Endothelial cell (in vitro differentiated cells): ENCODE measurements at places on chromosomes 16 and 17. TPM values are rescaled to one million over a fixed set of nuclear protein-coding genes. Genes with fewer than 3 reads are reported as not detected.

Gene CCL8
- total RNA-seq = not detected

Gene NPIPB9
- 1.2 TPM for total RNA-seq

Gene KRT15
- not detected for total RNA-seq

Gene HID1
- 157 TPM for total RNA-seq

DNA sequence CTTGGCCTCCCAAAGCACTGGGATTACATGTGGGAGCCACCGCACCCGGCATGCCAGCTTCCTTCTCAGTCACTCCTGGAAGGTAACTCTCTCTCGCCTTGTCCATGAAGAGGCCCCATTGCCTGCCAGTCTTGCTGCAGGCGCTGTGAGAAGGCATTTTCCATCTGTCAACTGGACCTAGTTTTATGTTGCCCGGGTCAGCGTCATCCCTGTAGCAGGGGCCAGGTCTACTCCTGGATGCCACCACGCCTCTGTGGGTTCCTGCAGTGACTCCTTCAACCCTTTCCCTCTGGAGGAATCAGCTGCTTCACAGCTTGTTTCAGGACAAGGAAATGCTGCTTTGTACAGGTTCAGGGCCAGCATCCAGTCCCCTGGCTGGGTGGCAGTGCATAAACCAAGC is 2.6 kb upstream of the NLRC3 start:
- H3K27ac ChIP-seq = no peak overlapping the region
- peaks cover 7% of the 10 kb centered on the region for H3K27me3 ChIP-seq
- H3K36me3 ChIP-seq = peaks cover 5% of the 10 kb centered on the region

DNA sequence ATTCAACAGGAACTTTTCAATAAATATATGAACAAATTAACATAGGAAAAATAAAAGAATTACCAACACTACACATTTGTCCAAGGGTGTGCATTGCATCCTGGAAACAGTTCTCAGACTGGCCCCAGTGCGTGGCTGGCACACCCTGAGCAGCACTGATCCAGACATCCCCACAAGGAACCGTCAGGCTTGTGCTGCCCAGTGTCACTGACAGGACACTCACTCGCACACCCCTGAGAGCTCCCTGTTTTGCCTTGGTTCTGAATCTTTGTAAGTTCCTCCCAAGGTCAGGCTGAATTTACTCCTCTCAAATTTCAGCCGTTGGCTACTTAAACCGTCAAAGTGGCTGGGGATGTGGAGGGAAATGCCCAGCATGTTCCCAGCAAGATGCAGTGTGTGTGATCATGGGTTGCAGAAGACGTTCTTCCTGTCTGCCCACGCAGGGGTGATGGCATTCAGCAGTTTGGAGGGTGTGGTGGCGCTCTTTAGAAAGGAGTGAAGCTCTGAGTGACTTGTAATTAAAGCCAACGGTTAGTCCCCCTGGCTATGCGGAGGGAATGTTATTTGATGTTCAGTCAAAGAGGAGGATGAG is 1.7 kb downstream of the MT2A start:
- H3K36me3 ChIP-seq = no peaks in the 10 kb centered on the region
- no peak for DNase-seq
- no peak overlapping the region for H3K4me3 ChIP-seq
- H3K27me3 ChIP-seq = peaks cover 13% of the 10 kb centered on the region
- no peak overlapping the region for H3K27ac ChIP-seq

DNA sequence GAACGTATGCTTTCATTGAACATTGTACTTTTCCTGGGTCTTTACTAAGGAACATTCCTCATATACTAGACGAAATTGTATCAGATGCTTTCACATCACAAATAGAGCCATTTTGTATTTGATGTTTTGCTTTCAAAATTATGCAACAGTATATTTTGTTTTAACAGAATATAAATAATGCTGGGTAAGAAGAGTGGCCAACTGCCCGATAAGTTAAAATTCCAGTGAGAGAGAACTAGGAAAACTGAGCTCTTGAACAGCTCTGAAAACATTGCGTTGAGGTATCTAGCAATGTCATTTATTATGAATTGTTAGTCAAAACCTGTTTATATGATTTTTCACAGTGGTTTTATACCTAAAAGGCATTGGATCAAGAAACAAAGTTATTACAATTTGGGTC is 50.8 kb downstream of the USP10 start:
- DNase-seq = no peak
- no peak overlapping the region for H3K27ac ChIP-seq
- no peaks in the 10 kb centered on the region for H3K27me3 ChIP-seq
- H3K36me3 ChIP-seq = peaks cover under 1% of the 10 kb centered on the region
- peaks cover 26% of the 10 kb centered on the region for H3K4me1 ChIP-seq
- no peak overlapping the region for H3K4me3 ChIP-seq

DNA sequence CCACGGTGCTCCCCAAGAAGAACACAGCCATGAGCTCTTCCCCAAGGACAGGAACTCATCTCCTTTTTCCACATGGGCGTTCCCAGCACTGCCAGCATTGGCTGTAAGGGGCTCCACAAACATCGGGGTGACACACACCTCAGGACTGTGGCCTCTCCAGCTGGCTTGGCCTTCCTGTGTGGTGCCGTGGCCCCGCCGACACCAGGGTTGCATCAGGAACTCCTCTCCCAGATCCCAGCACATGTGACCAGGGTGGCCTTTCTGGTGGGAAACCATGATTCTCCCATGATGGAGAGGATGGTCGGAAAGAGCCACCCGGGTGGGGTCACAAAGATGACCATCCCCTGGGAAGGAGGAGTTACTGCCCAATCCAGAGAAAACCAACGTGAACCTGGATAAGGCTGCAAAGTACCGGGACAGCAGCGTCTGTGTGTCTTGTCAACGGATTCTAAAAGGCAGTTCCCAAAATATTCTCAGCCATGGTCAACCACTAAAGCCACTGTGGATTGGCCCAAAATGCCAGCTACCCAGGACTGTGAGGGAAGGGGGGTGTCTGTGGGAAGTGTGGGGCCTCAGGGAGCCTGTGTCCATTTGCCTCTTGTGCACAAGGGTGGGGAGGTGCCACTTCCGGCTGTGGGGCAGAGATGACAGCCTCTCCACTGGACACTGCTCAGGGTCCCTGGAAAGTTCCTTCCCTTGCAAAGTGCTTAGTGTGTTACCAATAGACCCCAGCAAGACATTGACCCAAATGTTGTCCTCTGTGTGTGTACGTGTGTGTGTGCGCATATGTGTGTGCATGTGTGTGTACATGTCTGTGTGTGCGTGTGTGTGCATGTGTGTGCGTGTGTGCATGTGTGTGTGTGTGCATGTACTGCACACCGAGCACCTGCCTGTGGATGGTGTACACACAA is 78.0 kb upstream of the CBX4 start:
- no peaks in the 10 kb centered on the region for H3K36me3 ChIP-seq
- no peaks in the 10 kb centered on the region for H3K4me1 ChIP-seq
- H3K27ac ChIP-seq = no peak overlapping the region
- H3K27me3 ChIP-seq = peaks cover 12% of the 10 kb centered on the region
- DNase-seq = no peak

GRCh38 chr16:11283820-11284248 is 2.7 kb upstream of the PRM1 start:
- DNase-seq = no peak
- no peak overlapping the region for H3K4me3 ChIP-seq
- H3K4me1 ChIP-seq = no peaks in the 10 kb centered on the region
- H3K27me3 ChIP-seq = no peaks in the 10 kb centered on the region
- H3K36me3 ChIP-seq = no peaks in the 10 kb centered on the region

- peaks cover 9% of the 10 kb centered on the region for H3K27me3 ChIP-seq
- peaks cover 51% of the 10 kb centered on the region for H3K4me1 ChIP-seq
- H3K4me3 ChIP-seq = peak overlapping the region; percentile 99
- peak overlapping the region; percentile 99 for H3K27ac ChIP-seq
Measured at GRCh38 chr17:18315562-18315922, 449 bp downstream of the SMCR8 start.

GRCh38 chr17:71472809-71473789 is 647.7 kb upstream of the SOX9 start:
- H3K27ac ChIP-seq = no peak overlapping the region
- DNase-seq = peak; percentile 31
- H3K4me1 ChIP-seq = no peaks in the 10 kb centered on the region
- no peaks in the 10 kb centered on the region for H3K36me3 ChIP-seq

- peaks cover 8% of the 10 kb centered on the region for H3K27me3 ChIP-seq
- peaks cover 3% of the 10 kb centered on the region for H3K4me1 ChIP-seq
- no peak for DNase-seq
- no peak overlapping the region for H3K4me3 ChIP-seq
Measured at GRCh38 chr17:77886387-77886728, 72.1 kb upstream of the TNRC6C start.

DNA sequence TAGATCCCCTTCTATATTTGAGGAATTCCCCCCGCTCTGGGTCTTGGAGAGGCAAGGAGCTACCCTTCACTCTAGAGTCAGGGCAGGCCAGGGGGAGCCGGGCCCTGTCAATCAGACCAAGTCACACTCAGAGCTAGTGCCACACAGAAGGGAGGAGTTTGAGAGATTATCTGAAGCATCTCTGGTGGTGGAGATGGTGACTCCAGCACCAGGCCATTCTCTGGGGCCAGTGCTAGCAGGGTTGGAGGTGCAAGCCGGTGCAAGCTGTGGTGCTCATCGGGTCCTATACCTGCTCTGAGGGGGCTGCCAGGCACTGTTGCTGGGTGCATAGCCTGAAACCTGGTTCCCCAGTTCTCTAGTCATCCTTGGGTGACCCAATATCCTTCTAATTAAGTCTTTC is 201.2 kb downstream of the COPRS start:
- DNase-seq = no peak
- H3K27me3 ChIP-seq = peaks cover 4% of the 10 kb centered on the region
- H3K27ac ChIP-seq = no peak overlapping the region

GRCh38 chr17:3613124-3613523 is 3.9 kb upstream of the TRPV1 start:
- no peak overlapping the region for H3K27ac ChIP-seq
- H3K36me3 ChIP-seq = peaks cover 40% of the 10 kb centered on the region
- H3K4me3 ChIP-seq = no peak overlapping the region
- H3K27me3 ChIP-seq = no peaks in the 10 kb centered on the region

DNA sequence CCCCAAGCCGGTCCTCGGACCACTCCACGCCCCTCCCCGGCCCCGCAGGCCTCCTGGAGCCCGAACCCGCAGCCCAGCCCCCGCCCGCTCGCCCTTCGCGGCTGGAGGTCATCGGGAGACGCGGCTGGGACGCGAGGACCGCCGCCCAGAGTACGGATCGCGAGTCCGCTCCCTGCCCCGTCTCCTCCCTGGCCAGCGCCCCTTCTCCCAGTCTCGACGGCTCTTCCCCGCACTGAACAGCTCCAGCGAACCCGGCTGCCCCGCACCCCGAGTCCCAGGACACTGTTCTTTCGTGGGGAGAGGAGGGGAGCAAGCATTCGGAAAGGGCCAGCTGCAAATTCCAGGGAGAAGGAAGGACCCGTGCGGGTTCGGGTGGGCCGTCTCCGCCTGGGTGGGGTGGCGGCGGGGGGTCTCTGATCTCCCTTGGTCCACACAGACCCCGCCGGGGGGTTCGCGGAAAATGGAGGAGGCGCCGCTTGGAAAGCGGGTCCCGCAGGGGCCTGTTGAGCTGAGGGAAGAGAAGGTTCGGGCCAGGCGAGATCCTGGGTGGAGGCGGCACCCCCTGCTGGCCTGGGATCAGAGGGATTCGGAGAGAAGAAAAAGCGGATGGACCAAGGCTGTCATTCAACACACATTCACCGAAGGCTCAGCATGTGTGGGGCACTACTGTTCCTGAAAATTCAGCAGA is 632 bp upstream of the RTN4RL1 start:
- H3K27ac ChIP-seq = peak overlapping the region; percentile 72
- peaks cover 13% of the 10 kb centered on the region for H3K4me1 ChIP-seq
- H3K36me3 ChIP-seq = peaks cover 4% of the 10 kb centered on the region
- DNase-seq = peak; percentile 77

GRCh38 chr16:86063760-86064405 is 164.9 kb downstream of the IRF8 start:
- H3K27ac ChIP-seq = no peak overlapping the region
- no peaks in the 10 kb centered on the region for H3K36me3 ChIP-seq
- peaks cover 13% of the 10 kb centered on the region for H3K27me3 ChIP-seq
- no peak overlapping the region for H3K4me3 ChIP-seq

GRCh38 chr17:45428931-45429338 is 3.7 kb downstream of the ARHGAP27 start:
- H3K4me1 ChIP-seq = peaks cover 41% of the 10 kb centered on the region
- peaks cover 28% of the 10 kb centered on the region for H3K27me3 ChIP-seq
- DNase-seq = no peak

- peak overlapping the region; percentile 51 for H3K4me3 ChIP-seq
- no peak overlapping the region for H3K27ac ChIP-seq
- H3K4me1 ChIP-seq = peaks cover 15% of the 10 kb centered on the region
Measured at GRCh38 chr17:74433421-74434121, 1.7 kb downstream of the GPRC5C start.

DNA sequence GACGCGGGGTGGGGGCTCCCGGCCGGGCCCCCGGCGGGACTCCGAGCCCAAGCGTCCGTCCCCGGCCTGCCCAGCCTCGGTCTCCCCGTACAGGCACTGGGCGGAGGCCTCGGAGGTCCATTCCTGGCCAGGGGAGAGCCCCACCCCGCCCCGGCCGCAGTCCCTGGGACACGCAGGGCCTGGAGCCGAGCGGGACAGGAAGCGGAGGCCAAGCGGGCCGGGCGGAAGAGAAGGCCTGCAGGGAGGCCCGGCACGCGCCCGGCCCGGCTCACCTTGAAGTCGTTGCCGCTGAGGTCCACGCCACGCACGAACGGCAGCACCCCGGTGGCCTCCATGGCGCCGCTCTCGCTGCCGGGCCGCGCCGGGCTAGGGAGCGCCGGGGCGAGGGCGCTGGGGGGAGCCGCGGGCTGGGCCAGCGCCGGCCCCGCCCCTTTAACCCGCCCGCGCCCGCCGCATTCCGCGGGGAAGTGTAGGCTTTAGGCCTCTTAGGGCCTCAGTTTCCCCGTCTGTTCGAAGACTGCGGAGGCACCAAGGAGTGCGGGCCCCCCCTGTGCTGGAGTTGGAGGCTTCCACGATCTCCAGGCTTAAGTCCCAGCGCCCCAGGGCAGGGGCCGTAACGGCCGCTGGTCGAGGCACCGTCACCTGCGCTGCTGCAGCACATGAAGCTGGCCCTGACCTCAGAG is at the start of gene FLII:
TSS of gene FLII (minus strand) at position 383 of the 683 bp plus-strand sequence. CDS start at position 335, 48 bp downstream.
- H3K4me1 ChIP-seq = peaks cover 15% of the 10 kb centered on the region
- peak within 1 kb of the TSS; percentile 97 for H3K4me3 ChIP-seq
- peak; percentile 50 for DNase-seq
- H3K27ac ChIP-seq = peak within 1 kb of the TSS; percentile 89

GRCh38 chr17:48294020-48294805 is 135.8 kb downstream of the SKAP1 start:
- H3K4me1 ChIP-seq = peaks cover 12% of the 10 kb centered on the region
- H3K27me3 ChIP-seq = peaks cover 2% of the 10 kb centered on the region
- H3K4me3 ChIP-seq = no peak overlapping the region
- DNase-seq = no peak

DNA sequence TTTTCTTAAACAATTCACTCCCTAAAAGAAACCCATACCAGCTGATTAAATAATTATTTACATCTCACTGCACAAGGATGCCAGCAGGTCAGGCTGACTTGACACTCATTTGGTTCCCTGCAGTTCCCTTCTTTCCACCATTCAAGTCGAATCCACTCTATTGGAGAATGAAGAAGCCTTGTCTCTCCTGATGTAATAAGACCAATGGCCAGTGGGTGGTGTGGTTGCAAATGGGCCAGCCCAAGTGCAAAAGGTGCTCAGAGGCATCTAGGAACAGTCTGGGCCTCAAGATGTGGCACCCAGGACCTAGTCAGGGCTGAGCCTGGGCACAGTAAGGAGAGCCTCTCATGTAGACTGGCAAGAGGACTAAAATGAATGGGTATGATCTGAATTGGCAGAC is 9.3 kb downstream of the C16orf78 start:
- H3K4me3 ChIP-seq = no peak overlapping the region
- no peak overlapping the region for H3K27ac ChIP-seq
- peak; percentile 23 for DNase-seq
- no peaks in the 10 kb centered on the region for H3K4me1 ChIP-seq
